GM04503 (cell line): ENCODE measurements at places on chromosomes 3 and 15.

- DNase-seq, result no peak
These were observed 62.8 kb downstream of the XXYLT1 start for GRCh38 chr3:195208183-195208582.

GRCh38 chr3:119767936-119768601 is 13.8 kb upstream of the NR1I2 start:
- no peak for DNase-seq

DNA sequence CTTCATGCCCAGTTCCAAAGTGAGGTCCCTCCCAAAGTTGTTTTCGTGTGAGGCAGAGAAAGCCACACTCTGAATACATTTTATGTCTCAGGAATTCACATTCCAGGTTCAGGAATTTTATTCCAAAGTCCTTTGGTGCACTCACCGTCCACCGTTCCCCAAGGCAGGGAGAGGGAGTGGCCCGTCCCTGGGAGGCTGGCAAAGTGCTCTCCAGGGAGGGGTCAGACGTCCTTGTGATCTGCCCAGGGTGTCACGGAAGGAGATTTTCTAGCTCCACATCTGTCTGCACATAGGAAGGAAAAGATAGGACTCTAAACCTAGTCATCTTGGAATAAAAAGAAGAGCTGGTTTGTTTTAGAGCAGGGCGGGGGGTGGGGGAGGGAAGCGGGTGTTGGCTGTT is 47.9 kb downstream of the KLF13 start:
- DNase-seq, result no peak

- DNase-seq, result no peak
These were observed 46.8 kb downstream of the COL6A5 start for GRCh38 chr3:130392266-130392665.

DNA sequence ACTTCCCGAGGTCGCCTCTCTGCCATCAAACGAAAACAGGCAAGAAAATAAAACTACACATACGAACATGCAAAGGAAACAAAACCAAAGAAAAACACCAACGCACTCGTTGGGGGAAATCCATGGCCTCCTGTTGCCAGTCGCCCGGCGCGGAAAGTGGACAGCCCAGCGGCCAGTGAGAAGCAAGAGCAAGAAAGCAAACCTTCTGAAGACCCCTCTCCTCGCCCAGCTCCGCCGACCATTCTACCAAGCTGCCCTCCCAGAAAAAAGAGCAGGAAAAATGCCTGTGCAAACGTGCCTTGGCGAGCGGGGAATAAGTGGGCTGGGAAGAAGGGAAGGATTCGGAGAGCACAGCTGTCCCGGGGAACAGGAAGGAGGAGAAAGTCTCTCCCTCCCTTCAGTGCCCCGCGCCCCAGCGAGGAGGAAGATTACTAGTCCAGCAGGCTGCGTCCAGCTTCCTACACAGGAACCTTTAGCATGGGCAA is 802 bp upstream of the NECTIN3 start:
- DNase-seq, result no peak

DNA sequence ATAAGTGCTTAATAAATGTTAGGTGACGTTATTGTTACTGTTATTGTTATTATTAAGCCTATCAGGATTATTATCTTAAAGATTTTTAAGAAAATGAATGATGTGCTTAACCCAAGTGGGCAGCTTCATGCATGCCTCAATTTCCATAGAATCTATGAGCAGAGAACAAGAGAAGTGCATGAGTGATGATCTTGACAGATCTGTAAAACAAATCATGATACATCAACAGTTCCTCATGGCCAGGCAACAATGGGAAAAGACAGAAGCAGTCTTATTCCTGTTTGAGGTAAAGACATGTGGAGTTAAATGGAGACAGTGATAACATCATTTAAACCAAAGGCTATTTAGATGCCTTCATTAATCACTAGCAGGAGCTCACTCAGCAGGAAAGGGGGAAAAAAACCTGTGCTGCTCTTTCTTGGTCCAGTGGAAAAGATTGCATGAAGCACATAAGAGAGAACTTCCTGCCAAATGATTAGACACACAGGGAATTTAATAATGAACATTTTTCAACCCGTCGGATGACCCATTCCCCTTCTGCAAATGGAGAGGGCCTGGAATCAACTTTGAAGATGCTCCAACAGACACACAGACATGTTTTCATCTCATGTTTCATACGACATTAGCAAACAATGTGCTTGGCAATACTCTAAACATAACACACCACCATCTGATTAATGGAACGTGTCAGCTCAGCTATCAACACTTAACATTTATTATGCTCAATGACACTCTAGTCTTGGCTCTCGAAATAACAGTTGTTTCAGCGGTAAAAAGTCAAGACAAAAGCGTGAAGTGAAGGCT is 212.2 kb upstream of the LRRN1 start:
- DNase-seq, result no peak

GRCh38 chr3:176839466-176839865 is 357.8 kb downstream of the TBL1XR1 start:
- no peak for DNase-seq

DNA sequence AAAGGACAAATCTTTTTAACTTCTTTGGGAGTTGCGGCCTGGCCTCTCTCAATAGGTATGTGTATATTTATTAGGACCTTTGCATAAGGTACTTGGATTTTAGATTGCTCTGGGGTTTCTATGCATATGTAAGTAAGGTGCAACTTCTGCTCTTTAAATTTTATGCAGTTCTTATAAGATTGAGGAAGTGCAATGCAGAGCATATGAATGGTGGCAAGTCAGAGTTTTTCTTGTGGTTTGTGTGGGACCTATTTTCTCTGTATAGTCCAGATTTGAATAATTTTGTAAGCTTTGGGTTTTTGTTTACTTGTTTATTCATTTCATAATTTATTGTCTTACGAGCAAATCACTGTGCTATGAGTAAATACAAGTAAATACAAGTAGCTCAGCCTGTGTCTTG is 101.5 kb downstream of the ATG7 start:
- DNase-seq, result no peak

- no peak for DNase-seq
These were observed 27.3 kb downstream of the SERP1 start for GRCh38 chr3:150519026-150519425.

GRCh38 chr15:40902605-40903561 is 8.6 kb downstream of the VPS18 start:
- no peak for DNase-seq

GRCh38 chr3:70614111-70614510 is 301.7 kb upstream of the MDFIC2 start:
- DNase-seq, result no peak

DNA sequence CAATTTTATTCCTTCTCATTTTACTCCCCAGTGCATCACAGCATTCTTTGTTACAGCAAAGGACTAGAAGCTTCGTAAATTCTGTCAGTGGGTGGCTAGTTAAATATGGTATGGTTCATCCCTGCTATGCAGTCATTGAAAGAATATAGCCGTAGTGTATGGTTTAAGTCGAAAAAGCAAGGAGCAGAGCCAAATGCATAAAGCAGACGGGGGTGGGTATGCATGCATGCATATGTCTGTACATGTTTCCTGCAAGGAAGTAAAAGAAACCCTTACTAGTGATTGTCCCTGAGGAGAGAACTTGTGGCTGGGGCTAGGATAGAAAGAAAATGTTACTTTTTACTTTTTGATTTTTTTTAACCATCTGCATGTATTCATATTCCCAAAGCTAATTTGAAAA is 19.9 kb downstream of the RBP2 start:
- DNase-seq, result no peak

- no peak for DNase-seq
These were observed 133.9 kb downstream of the EEFSEC start for GRCh38 chr3:128287216-128287615.

DNA sequence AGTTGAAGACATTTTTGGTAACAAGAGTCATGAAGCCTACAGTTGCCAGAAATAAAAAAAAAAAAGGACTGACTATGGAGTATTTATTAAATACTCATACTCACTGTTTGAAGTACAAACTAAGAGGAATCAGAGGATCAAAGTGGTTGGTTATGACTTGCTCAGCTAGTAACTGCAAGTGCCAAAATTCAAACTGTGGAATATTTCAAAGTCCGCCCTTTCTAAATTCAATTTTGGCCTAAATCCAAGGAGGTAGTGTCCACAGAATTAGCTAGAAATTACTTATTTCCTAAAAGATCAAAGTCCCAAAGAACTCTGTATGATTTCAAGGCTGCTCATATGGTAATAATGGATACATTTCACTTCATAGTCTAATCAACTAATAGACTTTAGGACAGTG is 274.5 kb downstream of the ZBTB20 start:
- no peak for DNase-seq

DNA sequence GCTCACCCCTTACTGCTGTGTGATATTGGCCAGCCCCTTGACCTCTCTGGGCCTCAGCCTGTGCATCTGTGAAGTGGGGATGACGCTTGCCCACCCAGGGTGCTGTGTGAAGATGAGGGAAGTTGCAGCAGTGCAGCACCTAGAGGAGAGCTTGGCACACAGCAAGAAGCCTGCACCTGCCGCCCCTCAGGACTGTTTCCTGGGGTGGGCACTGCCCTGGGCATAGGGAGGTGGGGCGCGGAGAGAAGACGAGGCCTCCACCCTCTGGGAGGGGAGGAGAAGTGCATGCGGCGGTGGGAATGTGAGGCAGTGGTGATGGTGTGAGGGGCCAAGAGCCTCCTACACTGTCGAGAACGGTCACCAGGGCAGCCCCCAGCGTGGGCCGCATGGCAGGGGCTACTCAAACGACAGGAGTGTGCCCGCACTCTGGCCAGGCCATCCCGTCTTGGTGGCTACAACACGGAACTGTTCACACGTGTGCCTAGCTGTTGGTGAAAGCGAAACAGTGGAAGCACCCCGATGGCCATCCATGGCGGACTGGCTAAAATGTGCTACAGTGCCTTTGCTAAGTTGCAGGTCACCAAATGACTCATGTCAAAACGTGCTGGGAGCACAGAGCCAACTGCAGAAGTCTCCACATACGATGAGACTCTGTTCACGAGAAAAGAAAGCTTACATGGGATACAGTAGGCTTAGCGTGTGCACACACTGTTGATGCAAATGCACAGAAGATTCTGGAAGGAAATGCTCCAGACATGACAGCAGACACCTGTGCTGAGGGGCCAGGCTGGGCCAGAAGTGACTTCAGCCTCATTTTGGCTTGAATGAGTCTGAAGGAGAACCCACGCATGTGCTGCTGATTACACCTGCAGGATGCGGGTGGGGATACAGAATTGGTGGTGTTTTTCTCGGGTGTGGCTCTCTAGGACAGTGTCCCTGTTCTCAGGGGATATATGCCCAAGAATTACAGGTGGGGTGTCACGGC is 40.4 kb upstream of the IQSEC1 start:
- DNase-seq, result no peak

- no peak for DNase-seq
These were observed 64.3 kb upstream of the MELTF start for GRCh38 chr3:197093871-197094270.

- DNase-seq, result no peak
These were observed 53.8 kb downstream of the SAMMSON start for GRCh38 chr3:70053293-70053692.

DNA sequence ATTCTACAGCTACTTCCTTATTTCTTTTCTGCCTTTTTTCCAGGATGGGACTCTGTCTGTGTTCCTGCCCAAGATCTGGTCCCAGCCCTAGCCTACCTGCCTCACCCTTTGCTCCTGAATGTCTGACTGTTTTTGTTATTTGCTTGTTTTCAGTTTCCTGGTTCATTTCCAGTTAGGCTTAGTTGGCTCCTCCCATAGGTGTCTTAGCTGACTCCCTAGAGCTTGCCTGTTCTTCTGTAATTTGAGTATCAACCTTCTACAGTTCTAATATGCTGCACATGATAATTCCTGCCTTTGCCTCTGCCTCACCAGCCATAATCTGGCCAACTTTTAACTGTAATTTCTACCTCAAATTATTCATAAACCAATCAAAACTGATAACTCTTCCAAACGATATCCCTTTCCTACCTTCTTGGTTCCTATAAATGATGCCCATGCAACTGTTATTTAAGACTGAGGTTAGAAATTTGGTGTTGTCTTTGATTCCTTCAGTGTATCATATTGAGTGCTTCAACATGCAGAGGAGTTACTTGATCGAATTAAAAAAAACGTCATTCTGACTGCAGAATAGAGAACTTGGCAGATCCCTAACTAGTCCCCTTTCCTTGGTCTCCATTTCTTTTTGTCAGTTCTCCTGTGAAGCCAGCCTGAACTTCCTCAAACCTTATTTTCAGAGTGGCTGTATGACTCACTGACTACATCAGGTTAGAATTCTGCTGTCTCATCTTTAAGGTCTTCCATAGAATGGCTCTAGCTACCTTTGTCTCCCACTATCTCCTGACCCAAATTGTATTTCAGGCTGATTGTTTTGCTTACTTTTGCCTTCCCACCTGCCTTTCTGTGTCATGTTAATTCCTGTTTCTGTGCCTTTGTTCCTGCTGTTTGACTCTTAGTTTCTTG is 8.4 kb downstream of the GOLM2 start:
- DNase-seq, result no peak

- DNase-seq, result no peak
These were observed 84.4 kb upstream of the PLCL2 start for GRCh38 chr3:16800361-16800760.

- DNase-seq, result peak; percentile 78
These were observed 13.1 kb upstream of the DYNC1LI1 start for GRCh38 chr3:32583708-32584107.

DNA sequence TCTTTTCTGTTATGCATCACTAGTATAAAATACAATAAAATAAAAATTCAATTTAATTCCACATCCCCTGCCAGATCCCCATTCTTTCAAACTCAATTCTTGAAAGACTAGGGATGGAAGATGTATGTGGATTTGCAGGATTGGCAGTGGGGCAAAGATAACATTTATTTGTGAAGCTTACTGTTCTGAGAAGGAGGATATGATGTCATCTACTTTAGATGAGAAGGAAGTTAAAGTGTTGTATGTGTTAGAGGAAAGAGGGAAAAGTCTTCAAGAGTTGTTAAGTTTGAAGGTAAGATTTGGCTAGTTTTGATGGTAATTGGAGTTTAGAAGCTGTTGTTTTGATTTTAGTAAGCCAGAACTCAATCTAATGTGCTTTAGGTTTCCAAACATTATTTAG is 845.1 kb upstream of the NR2F2 start:
- no peak for DNase-seq

DNA sequence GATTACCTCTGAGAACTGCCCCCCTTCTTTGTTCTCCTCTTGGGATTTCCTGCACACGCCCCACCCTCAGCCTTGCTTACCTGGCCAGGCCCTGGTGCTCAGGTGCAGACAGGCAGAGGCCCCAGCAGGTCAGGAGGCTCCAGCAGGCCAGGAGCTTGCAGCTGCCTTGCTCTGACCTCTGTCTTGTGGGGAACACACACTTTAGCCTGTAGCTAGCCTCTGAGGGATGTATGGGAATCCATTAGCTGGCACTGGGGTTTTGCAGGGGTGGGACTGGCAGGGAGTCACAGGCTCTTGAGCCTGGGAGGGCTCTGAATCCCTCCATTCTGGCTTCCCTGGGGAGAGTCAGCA is 2.7 kb downstream of the SMAD6 start:
- no peak for DNase-seq
